ENCODE measurements at places on chromosomes 5 and 9. TPM values are rescaled to one million over a fixed set of nuclear protein-coding genes. Genes with fewer than 3 reads are reported as not detected.

Gene SOX30
- not detected for total RNA-seq

Gene RLN2
- not detected for total RNA-seq

Gene TAF11L11
- not detected for total RNA-seq

Gene CDH9
- total RNA-seq, result not detected

Measured in cardiac atrium fibroblast (primary cell).